D721Med (cell line): ENCODE measurements at places on chromosomes 3 and 15.

DNA sequence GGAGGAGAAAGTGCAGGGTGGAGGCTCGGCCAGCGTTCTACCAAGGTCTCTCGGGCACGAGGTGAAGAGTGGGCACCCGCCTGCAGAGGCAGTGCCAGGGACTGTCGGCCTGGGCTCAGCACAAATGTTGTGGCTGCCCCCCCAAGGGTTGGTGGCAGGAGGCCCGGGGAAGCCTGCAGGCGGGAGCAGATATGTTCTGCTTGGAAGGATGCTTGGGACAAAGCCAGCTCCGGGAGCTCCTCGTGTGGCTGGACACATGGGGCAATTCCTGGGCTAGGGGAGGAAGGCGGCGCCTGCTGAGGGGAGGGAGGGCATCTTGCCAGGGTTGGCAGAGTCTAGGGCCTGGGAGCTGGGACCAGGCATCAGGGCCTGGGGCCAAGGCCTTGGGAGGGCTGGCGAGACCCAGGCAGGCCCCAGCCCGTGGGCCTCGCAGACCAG, 30.4 kb upstream of the FBLN2 start:
- DNase-seq = no peak

DNA sequence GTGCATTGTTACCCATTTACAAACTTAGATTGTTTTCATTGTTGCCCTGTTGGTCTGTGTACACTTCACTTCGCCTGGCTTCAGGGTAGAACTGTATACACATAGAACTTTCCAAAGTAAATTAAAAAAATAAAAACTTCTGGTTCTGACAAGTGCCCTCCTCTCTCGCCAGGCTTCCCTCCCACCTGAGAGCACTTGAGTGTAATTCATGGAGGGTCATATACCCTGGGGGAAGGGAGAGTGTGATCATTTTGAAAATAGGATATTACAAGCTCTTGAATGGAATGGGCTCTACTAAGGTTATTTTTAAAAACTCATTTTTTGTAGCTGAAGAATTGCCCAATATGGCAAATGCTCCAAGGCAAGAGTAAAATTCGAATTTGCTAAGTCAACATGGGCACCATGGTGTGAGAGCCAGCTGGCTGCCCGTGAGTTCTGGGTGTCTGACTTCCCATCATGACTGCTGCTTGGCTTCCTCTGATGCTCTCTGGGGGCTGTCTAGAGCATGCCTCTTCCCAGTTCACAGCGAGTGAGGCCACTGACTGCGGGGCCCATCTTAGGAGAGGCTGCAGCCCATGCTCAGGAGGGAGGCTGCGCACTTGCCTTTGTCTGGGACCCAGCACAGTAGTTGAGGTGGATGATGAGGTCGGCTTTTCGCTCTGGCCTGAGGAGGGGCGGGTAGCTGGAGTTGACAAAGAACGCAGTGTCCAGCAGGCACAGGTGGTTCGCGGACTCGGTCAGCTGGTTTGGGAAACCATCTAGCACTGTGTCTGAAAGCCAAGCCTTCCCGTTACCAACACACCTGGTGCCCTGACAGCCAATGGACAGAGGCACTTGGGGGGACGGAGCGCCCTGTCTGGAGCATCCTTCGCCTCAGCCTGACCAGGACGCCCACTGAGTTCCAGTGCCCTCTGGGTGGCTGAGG, 13.1 kb upstream of the EHD4 start:
- no peak for DNase-seq

DNA sequence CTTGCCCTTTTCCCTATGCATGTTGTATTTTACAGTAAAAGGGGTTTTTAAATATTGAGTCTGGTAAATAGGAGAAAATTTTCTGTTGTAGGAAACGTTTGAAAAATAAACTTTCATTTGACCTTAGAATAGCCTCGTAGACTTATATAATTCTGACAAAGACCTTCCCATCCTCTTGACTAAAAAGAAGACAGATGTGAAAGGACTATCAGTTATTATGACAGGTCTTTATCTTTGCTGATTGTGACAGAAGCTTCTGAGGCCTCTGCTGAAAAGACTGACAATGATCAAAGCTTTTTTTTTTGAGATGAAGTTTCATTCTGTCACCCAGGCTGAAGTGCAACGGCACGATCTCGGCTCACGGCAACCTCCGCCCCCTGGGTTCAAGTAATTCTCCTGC, 24.2 kb downstream of the C2CD4A start:
- DNase-seq = no peak

- DNase-seq = no peak
Observed at GRCh38 chr3:76702676-76703075, 337.2 kb upstream of the ROBO2 start.

GRCh38 chr3:11377719-11378118, 105.5 kb downstream of the ATG7 start:
- DNase-seq = no peak

- no peak for DNase-seq
Observed at GRCh38 chr15:34126522-34126921, 24.6 kb downstream of the PGBD4 start.
